HT-29 (cell line): ENCODE measurements at places on chromosomes 16 and 17. TPM values are rescaled to one million over a fixed set of nuclear protein-coding genes. Genes with fewer than 3 reads are reported as not detected.

- no peak for DNase-seq
Measured at GRCh38 chr16:51271156-51271701, 120.2 kb upstream of the SALL1 start.

DNA sequence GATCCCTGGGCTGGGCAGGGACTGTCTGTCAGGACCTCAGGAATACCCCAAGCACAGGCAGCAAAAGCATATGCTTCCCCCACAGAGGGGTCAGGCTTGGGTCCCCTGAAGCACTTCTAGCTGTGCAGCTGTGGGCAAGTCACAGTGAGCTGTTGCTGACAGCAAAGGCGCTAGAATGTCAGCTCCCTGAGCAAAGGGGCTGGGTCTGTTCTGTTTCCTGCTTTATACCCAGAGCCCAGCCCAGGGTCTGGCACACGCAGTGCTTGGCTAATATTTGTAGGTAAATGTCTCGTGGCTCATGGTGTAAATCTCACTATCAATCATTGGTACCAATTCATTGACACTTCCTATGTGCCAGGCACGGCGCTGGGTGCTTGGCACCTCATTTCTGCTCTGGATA is 16.6 kb upstream of the MPRIP start:
- no peak for DNase-seq

GRCh38 chr16:25750488-25751216 is 58.9 kb downstream of the HS3ST4 start:
- no peak for DNase-seq

DNA sequence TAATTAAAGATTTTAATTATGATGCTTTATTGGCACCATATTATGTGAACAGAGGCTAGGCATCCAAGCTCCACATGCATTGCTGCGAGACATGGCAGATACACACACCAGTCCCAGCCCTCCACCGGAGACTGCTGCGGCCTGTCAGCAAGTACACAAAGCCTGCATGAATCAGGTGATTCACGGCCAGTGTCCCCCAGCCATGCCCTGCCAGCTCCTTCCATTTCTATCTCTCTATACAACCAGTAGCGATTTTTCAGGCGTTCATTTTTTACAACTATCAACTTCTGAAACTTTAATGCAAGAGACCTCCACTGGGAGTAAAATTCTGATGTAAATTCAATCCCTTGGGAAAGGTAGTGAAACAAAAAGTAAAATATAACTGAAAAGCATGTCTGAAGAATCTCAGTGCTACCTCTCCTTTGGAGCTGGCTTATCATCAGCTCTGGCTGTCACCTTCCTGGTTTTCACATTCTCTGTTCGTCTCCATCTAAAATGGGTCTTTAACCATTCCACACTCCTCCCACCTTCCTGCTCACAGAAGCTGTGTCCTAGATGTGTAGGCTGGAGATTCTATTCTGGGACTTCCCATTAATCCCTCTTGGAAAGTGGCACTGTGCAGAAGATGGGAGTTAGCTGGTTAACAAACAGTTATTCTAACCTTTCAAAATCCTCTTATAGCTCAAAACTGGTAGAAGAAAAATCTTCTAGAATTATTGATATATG is 32.2 kb downstream of the HS3ST3A1 start:
- no peak for DNase-seq

The SLC12A3 gene
- not detected in 2 replicates for total RNA-seq

The NRN1L gene
- total RNA-seq: 0.64 and 2.5 TPM in 2 replicates

GRCh38 chr17:68514831-68515635 is 2.8 kb downstream of the PRKAR1A start:
- DNase-seq: no peak

DNA sequence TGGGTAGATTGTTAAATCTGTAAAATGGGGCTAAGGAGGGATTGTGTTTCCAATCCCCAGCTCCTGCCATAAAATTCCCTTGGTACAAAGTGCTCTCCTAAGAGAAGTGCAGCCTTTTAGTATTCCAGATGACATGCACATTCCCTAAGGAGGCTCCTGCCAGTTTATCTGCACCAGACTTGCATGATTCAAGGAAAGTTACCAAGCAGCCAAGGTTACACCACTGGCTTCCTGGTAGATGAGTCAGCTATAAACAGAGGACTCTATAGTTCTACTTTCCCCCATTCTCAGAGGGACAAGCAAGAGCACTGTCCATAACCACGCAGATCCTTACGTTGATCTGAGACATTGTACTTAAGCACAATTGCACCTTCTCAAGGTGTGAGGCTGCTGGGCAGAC is 1.9 kb downstream of the CALB2 start:
- DNase-seq: peak; percentile 66

- DNase-seq: peak; percentile 81
Measured at GRCh38 chr16:66510711-66511601, 39.0 kb downstream of the TK2 start.

The APOBR gene
- 0.05 TPM in 1 of 2 replicates, not detected in the other for total RNA-seq
